ENCODE measurements at places on chromosomes 2 and 18. TPM values are rescaled to one million over a fixed set of nuclear protein-coding genes. Genes with fewer than 3 reads are reported as not detected.
A peak's percentile ranks its signal among the peaks of the same experiment; 100 is the strongest.

DNA sequence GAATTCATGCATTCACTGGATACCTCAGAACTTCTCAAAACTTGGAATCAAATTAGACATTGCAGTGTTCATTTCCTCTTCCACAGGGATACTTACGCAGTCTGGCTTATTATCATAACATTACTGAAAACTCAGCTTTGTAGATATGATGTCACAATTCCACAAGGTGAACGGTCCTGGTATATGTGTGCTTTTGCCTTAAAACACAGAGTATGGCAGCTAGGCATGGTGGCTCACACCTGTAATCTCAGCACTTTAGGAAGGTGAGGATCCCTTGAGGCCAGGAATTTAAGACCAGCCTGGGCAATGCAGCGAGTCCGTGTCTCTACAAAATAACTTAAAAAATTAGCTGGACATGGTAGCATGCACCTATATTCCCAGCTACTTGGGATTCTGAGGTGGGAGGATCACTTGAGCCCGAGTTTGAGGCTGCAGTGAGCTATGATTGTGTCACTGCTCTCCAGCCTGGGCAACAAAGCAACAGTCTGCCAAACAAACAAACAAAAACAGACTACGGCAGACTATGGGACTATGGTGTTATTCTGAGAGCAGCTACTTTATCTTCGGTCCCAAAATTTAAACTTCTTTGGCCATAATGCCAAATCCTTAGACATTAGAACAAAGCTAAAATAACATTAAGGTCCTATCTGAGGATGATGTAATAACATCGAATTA lies 1191.9 kb upstream of the SLC39A10 start:
- H3K4me3 ChIP-seq, result no peak overlapping the region
- H3K27me3 ChIP-seq, result no peaks in the 10 kb centered on the region
- H3K36me3 ChIP-seq, result no peaks in the 10 kb centered on the region
- no peaks in the 10 kb centered on the region for H3K4me1 ChIP-seq

- no peaks in the 10 kb centered on the region for H3K36me3 ChIP-seq
- no peak overlapping the region for H3K4me3 ChIP-seq
- no peaks in the 10 kb centered on the region for H3K4me1 ChIP-seq
- no peaks in the 10 kb centered on the region for H3K27me3 ChIP-seq
- no peak for DNase-seq
- no peak overlapping the region for H3K27ac ChIP-seq
These were observed 233.7 kb upstream of the EPC2 start for GRCh38 chr2:148410899-148411298.

The CPLX4 gene
- total RNA-seq, result not detected

DNA sequence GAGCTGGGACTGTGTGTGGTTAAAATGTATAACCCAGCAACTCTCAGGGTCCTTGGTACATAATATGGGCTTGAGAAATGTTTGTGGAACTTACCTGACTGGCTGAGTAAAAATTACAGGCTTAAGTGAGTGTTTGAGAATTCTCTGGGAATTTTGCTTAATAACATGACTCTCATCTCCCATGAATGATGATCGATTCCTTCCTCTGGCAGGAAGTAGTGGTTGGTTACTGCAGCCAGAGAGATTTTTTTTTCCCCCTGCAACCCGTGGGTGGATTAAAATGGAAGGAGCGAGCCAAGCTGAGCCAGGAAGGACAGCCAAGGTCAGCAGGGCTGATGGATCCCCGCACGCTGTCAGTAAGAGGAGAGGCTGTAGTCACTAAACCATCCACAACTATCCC lies 40.6 kb upstream of the RFX8 start:
- H3K27me3 ChIP-seq, result no peaks in the 10 kb centered on the region
- H3K27ac ChIP-seq, result peak overlapping the region; percentile 64
- DNase-seq, result peak; percentile 56
- no peak overlapping the region for H3K4me3 ChIP-seq
- no peaks in the 10 kb centered on the region for H3K36me3 ChIP-seq

The MYO5B gene
- 1.2 TPM for total RNA-seq

The HRH4 gene
- 0.16 TPM for total RNA-seq

DNA sequence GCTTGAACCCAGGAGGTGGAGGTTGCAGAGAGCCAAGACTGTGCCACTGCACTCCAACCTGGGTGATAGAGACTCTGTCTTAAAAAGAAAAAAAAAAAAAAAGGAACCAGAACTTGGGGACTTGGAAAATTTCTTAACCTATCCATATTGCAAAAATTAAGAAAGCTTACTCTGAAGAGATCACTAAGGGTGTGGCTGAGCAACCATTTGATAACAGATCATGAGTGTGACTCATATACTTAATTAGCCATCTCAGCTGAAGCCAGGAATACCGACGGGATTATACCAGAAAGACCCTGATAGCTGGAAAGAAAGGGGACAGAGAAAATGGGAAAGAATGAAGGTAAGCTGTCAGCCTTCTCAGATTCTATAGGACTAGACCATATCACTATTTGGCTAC lies 7.1 kb upstream of the ADD2 start:
- no peak for DNase-seq
- no peaks in the 10 kb centered on the region for H3K4me1 ChIP-seq
- no peak overlapping the region for H3K27ac ChIP-seq
- H3K27me3 ChIP-seq, result peaks cover 34% of the 10 kb centered on the region
- H3K4me3 ChIP-seq, result no peak overlapping the region

The SULT1C2 gene
- 0.25 TPM for total RNA-seq
